GM23248 (cell line): ENCODE measurements at places on chromosomes 1 and 21. TPM values are rescaled to one million over a fixed set of nuclear protein-coding genes. Genes with fewer than 3 reads are reported as not detected.
A peak's percentile ranks its signal among the peaks of the same experiment; 100 is the strongest.

DNA sequence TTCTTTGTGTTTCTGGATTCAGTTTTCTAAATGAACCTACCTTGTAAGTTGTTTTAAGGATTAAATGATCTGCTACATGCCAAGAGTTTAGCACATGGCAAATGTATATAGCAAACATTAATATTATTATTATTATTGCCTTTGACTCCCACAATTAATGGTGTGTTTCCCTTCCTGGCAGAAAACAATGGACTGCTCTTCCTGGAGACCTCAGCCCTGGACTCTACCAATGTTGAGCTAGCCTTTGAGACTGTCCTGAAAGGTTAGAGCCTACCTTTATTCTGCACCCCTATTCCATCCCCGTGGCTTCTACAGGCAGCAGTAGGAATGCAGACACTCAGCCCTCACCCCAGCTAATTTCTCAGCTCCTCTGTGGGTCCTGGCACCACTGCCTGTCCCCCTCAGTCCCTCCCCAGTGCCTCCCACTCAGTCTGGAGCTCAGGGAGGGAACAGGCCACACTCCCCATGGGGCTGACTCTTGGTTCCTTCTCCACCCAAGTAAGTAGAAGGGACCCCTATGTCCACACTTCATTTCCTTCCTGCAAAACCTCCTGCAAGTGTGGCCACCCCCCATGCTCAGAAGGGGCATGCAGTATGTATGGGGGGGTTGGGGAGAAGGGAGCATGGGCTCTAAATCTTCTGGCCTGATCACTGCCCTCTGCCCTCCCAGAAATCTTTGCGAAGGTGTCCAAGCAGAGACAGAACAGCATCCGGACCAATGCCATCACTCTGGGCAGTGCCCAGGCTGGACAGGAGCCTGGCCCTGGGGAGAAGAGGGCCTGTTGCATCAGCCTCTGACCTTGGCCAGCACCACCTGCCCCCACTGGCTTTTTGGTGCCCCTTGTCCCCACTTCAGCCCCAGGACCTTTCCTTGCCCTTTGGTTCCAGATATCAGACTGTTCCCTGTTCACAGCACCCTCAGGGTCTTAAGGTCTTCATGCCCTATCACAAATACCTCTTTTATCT is 8.8 kb downstream of the RAB25 start:
- no peak for DNase-seq

IVL gene
- polyA plus RNA-seq = 0.68 and 1.2 TPM in 2 replicates

- no peak for DNase-seq
Observed at GRCh38 chr1:226964611-226965486, 24.8 kb downstream of the COQ8A start.

- DNase-seq = no peak
Observed at GRCh38 chr1:29342351-29342750, 106.0 kb downstream of the PTPRU start.

DNA sequence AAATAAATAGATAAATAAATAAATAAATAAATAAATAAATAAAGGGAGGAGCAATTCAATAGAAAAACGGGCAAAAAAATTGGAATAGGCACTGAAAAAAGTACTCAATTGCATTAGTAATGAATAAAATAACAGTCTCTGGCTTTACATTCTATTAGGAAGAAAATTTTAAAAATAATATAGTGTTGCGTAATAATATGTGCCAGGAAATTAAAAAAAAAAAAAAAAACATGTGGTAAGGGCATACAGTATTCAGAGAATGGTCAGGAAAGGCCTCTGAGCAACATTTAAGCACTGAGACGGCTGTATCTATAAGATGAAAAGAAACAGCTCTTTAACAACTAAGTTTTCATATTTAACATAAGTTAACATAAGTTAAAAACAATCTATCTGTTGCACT is 48.7 kb upstream of the GLIS1 start:
- no peak for DNase-seq

DNA sequence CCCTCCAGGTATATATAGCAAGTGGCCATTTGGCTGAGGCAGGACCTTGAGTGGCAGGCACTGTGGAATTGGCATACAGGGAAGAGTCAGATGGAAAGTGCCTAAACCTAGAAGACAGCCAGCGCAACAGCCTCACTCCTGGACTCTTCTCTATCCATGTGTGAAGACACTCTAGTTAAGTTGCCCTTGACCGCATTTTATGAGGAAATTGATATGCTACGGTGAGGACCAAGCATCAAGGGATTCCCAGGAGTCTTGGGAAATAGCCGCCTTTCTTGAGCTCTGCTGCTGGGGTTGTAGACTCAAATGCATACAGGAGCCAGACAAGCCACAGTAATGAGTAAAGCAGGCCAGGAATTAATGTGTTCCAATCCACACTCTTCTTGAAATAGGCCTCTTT is 145.9 kb upstream of the KAZN start:
- no peak for DNase-seq

- peak; percentile 63 for DNase-seq
Observed at GRCh38 chr1:27575840-27576331, 28.1 kb downstream of the AHDC1 start.
